ENCODE measurements at places on chromosomes 7 and 10. TPM values are rescaled to one million over a fixed set of nuclear protein-coding genes. Genes with fewer than 3 reads are reported as not detected.

TAS2R5 gene
- total RNA-seq: 3.1 TPM

CDK5 gene
- total RNA-seq: 18.8 TPM

SMO gene
- 41.6 TPM for total RNA-seq

SPDYE2 gene
- total RNA-seq: not detected

LIPA gene
- total RNA-seq: 42.2 TPM

GIMAP2 gene
- total RNA-seq: not detected

TMEM243 gene
- 23.0 TPM for total RNA-seq

AGAP9 gene
- total RNA-seq: 13.1 TPM

HTR5A gene
- total RNA-seq: not detected

PDK4 gene
- 0.56 TPM for total RNA-seq

Data from osteocyte (in vitro differentiated cells).